ENCODE measurements at places on chromosomes 5 and 9. TPM values are rescaled to one million over a fixed set of nuclear protein-coding genes. Genes with fewer than 3 reads are reported as not detected.

The NTRK2 gene
- 0.30 TPM for total RNA-seq

The SAXO1 gene
- not detected for total RNA-seq

The PDGFRB gene
- 0.97 TPM for total RNA-seq

The PCDHB14 gene
- total RNA-seq = 0.61 TPM

The PSAT1 gene
- total RNA-seq = 31.2 TPM

The MIGA2 gene
- 17.9 TPM for total RNA-seq

The MLANA gene
- not detected for total RNA-seq

The CTXN3 gene
- under 0.01 TPM for total RNA-seq

The ZNF618 gene
- 10.7 TPM for total RNA-seq

The FLT4 gene
- 28.6 TPM for total RNA-seq

The PCDHGA2 gene
- 0.65 TPM for total RNA-seq

The PSD2 gene
- total RNA-seq = not detected

The IL13 gene
- not detected for total RNA-seq

The EFNA5 gene
- 15.0 TPM for total RNA-seq

The ADGRD2 gene
- total RNA-seq = not detected

The OTP gene
- total RNA-seq = not detected

The SMIM32 gene
- not detected for total RNA-seq

The PTGES gene
- 0.32 TPM for total RNA-seq

The IL6ST gene
- total RNA-seq = 382 TPM

The ADAMTS2 gene
- total RNA-seq = 4.7 TPM

The TMEM167A gene
- total RNA-seq = 62.0 TPM

The CSF2 gene
- total RNA-seq = not detected

The IFNA21 gene
- total RNA-seq = not detected

The AGXT2 gene
- not detected for total RNA-seq

The ZNF474 gene
- total RNA-seq = not detected

The CTSV gene
- 1.6 TPM for total RNA-seq

The MARVELD2 gene
- 4.0 TPM for total RNA-seq

The SPINK4 gene
- total RNA-seq = not detected

The TRPM6 gene
- total RNA-seq = under 0.01 TPM

The PCDHGA3 gene
- 0.15 TPM for total RNA-seq

The SOWAHA gene
- total RNA-seq = not detected

The PALM2AKAP2 gene
- not detected for total RNA-seq

The TAF11L11 gene
- total RNA-seq = not detected

The TNC gene
- 4.6 TPM for total RNA-seq

The PCDHB10 gene
- total RNA-seq = 0.30 TPM

The NPR3 gene
- 2.3 TPM for total RNA-seq

The SPATA9 gene
- total RNA-seq = not detected

The OR2V2 gene
- total RNA-seq = not detected

The SMIM33 gene
- under 0.01 TPM for total RNA-seq

Measured in epithelial cell of umbilical artery (primary cell).